ENCODE measurements at places on chromosomes 12 and 14. TPM values are rescaled to one million over a fixed set of nuclear protein-coding genes. Genes with fewer than 3 reads are reported as not detected.

GRCh38 chr12:131893605-131894312, 663 bp upstream of the ULK1 start:
- no peaks in the 10 kb centered on the region for H3K36me3 ChIP-seq
- H3K27me3 ChIP-seq, result no peaks in the 10 kb centered on the region
- H3K4me1 ChIP-seq, result peaks cover 9% of the 10 kb centered on the region
- H3K4me3 ChIP-seq, result peak overlapping the region; percentile 35
- DNase-seq, result no peak

- H3K27me3 ChIP-seq, result no peaks in the 10 kb centered on the region
- H3K36me3 ChIP-seq, result no peaks in the 10 kb centered on the region
- no peak for DNase-seq
- H3K4me1 ChIP-seq, result no peaks in the 10 kb centered on the region
- H3K4me3 ChIP-seq, result no peak overlapping the region
Observed at GRCh38 chr12:79186506-79186905, 321.9 kb downstream of the SYT1 start.

DNA sequence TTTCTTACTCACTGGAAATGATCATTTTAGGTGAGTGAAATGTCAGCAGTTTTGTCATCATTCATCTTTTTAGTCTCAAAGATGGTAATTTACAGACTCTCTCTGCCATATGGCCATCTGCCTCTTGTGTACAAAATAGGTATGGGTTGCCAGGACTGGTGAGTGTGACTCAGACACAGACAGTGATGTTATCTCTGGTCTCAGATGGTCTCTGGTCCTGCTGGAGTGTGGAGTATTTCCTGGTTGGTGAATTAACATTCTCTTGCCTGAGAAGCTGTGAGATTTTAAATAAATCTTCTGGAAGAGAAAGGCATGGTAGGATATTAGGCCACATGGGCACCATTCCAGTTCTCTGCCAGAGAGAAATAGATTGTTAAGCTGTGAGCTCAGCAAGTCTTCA, 207.0 kb downstream of the ATP23 start:
- no peaks in the 10 kb centered on the region for H3K36me3 ChIP-seq
- H3K27ac ChIP-seq, result no peak overlapping the region
- H3K27me3 ChIP-seq, result peaks cover 9% of the 10 kb centered on the region
- DNase-seq, result no peak
- H3K4me1 ChIP-seq, result no peaks in the 10 kb centered on the region

DNA sequence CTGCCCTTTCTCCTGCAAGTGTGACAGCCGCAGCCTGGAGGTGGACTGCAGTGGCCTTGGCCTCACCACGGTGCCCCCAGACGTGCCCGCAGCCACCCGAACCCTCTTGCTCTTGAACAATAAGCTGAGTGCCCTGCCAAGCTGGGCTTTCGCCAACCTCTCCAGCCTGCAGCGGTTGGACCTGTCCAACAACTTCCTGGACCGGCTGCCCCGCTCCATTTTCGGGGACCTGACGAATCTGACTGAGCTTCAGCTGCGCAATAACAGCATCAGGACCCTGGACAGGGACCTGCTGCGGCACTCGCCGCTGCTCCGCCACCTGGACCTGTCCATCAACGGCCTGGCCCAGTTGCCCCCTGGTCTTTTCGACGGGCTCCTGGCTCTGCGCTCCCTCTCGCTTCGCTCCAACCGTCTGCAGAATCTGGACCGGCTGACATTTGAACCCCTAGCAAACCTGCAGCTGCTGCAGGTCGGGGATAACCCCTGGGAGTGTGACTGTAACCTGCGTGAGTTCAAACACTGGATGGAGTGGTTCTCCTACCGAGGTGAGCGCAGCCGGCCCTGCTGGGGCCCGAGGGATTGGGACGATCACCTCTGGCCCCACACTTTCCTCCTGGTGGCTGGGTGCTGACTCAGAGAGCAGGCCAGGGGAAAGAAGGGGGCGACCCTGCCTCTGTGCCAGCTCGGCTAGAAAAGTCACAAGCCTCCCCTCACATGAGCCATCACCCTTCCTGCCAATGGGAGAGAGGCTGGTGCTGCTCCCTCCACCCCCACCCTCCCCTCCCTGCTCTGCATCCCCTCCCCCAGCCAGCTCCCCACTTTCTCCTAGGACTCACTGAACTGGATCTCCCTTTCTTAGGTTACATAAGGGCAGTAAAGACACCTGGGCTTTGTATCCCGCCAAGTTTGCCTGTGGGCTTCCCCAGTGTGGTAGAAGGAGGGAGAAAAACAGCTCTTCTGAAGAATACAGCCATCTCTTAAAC, 10.9 kb downstream of the LRTM2 start:
- H3K4me1 ChIP-seq, result no peaks in the 10 kb centered on the region
- H3K27me3 ChIP-seq, result peaks cover 25% of the 10 kb centered on the region
- no peaks in the 10 kb centered on the region for H3K36me3 ChIP-seq
- peak; percentile 34 for DNase-seq
- H3K27ac ChIP-seq, result no peak overlapping the region
- no peak overlapping the region for H3K4me3 ChIP-seq

GRCh38 chr12:10959804-10960203, 20.7 kb upstream of the TAS2R14 start:
- peak; percentile 13 for DNase-seq
- no peaks in the 10 kb centered on the region for H3K27me3 ChIP-seq
- H3K27ac ChIP-seq, result no peak overlapping the region
- no peak overlapping the region for H3K4me3 ChIP-seq
- H3K36me3 ChIP-seq, result peaks cover 20% of the 10 kb centered on the region

DNA sequence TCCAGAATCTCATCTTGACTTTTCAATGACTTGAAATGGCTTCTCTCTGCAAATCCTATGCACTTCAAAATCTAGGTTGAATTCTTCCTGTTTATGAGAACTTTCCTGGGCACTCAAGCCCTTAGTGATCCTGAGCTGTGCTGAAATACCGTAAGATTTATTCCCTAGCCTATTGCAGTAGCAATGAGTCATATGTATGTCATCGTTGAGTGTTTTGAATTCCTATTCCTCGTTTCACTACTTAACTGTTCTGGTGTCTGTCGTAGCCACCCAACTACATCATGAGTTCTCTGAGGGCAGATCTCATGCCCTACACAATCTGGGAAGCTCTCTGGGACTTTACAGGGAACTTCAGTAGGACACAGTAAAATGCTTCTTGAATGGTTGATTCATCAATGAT, 190.8 kb upstream of the TMEM132C start:
- H3K4me3 ChIP-seq, result no peak overlapping the region
- H3K4me1 ChIP-seq, result no peaks in the 10 kb centered on the region
- DNase-seq, result no peak
- no peak overlapping the region for H3K27ac ChIP-seq
- H3K27me3 ChIP-seq, result no peaks in the 10 kb centered on the region
- no peaks in the 10 kb centered on the region for H3K36me3 ChIP-seq

DNA sequence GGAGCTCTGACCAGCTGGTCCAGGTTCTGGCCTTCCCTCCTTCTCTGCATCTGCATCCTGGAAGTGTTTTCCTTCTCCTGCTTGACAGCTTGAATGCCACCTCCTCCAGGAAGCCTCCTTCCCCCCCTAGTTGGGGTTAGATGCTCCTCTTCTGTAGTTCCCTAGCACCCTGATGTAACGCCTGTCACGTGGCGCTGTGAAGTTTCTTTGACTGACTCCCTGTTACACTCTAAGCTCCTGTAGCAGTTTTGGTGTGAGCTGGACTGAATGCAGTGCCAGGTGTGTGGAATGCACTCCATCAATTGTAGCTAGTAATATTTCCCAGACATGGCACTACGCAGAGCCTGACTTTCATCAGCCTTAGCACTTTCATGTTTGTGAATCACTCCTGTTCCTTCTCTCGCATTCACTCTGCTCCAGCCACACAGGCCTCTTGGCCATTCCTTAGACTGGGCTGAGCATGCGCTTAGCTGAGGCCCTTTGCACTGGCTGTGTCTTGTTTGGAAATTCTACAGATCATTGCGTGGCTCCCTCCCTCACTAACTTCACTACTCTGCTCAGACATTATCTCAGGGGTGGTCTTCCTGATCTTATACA, 2.1 kb upstream of the FAIM2 start:
- peaks cover 9% of the 10 kb centered on the region for H3K27me3 ChIP-seq
- DNase-seq, result no peak
- peak overlapping the region; percentile 24 for H3K27ac ChIP-seq

DNA sequence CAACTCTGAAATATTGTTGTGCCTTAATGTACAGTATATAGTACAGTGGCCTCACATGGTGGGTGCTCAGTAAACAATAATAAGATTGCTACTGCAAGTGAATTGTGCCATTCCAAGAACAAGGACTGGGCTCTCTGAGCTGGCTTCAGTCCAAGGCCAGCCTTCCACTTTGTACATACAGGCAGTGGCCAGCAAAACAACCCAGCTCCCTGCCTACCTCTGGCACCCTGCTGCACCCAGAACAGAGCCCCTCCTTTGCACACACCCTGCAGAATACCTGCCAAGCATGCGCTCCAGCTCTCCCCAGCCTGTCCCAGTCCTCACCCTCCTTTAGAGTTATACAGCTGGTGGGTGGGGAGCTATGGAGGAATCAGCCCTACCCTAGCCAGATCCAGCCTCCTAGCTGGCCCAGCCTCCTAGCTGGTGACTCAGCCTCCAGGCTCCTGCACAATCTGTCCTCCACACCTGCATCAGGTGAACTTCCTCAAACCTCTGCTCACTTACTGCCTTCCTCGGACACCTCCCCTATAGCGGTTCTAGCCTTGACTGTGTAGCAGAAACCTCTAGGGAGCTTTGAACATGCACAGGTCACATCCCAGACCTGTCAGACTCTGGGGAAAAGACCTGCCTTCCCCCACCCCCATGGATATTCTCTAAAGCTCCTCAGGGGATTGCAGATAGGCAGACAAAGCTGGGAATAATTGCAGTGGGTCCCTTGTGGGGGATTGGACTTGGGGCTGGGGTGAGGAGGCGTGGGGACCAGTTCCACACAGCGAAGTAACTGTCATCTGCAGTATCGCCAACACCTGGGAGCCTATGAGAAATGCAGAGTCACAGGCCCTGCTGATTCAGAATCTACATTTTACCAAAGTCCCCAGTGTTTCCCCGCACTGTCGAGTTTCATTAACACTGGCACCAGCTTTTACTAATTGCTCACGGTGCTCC, 17.9 kb downstream of the ZDHHC22 start:
- peaks cover 21% of the 10 kb centered on the region for H3K27me3 ChIP-seq
- peaks cover 37% of the 10 kb centered on the region for H3K4me1 ChIP-seq
- H3K4me3 ChIP-seq, result peak overlapping the region; percentile 69
- no peak overlapping the region for H3K27ac ChIP-seq
- no peak for DNase-seq
- H3K36me3 ChIP-seq, result peaks cover 4% of the 10 kb centered on the region

IL31 gene
- total RNA-seq, result not detected

FITM1 gene
- 0.56 TPM for total RNA-seq

PTPRQ gene
- not detected for total RNA-seq

PCNX4 gene
- 28.2 TPM for total RNA-seq

DEPDC4 gene
- 1.6 TPM for total RNA-seq

AQP2 gene
- not detected for total RNA-seq

PAPLN gene
- 0.47 TPM for total RNA-seq

BMP4 gene
- not detected for total RNA-seq
